Stimulated activated CD8-positive, alpha-beta memory T cell treated with anti-CD3 and anti-CD28 coated beads, Interleukin-2, amount 100 ng/mL, for 1 hour (primary cell): ENCODE measurements at places on chromosomes 5 and 9.
A peak's percentile ranks its signal among the peaks of the same experiment; 100 is the strongest.

DNA sequence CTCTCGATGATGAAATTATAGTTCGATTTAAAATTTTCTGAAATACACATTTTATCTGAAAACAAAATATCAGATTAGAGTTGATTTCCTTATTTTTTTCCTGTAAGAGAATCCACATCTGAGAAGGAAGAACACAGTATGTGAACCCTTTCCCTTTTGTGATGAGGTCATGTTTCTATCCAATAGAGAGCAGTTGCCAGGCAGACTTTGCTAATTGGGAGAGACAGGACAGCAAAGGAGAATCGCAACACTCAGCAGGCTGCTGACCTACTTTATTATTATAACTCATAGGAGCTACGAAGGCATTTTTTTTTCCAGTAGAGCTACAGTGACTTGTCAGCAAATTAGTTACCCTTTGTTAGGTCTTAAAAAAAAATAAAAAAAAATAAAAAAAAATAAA, 242.1 kb downstream of the HCN1 start:
- no peak for DNase-seq

DNA sequence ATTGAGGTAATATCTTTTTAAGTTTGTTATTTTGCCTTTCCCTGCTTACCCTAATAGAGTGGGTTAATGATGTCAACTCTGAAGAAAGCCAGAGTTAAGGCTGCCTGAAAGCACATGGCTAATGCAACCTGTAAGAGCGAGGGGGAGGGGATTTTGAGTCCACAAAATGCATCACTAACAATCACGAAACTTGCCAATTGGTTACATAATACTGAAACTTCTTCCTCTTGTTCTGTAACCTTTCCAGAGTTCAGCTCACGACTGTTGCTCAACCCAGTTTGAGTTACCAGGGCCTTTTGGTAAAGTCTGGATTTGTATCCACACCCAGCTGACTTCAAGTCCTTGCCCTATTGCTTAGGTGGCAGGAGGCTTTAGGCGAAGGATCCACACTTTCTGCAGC, 308.8 kb downstream of the EFNA5 start:
- DNase-seq, result no peak

DNA sequence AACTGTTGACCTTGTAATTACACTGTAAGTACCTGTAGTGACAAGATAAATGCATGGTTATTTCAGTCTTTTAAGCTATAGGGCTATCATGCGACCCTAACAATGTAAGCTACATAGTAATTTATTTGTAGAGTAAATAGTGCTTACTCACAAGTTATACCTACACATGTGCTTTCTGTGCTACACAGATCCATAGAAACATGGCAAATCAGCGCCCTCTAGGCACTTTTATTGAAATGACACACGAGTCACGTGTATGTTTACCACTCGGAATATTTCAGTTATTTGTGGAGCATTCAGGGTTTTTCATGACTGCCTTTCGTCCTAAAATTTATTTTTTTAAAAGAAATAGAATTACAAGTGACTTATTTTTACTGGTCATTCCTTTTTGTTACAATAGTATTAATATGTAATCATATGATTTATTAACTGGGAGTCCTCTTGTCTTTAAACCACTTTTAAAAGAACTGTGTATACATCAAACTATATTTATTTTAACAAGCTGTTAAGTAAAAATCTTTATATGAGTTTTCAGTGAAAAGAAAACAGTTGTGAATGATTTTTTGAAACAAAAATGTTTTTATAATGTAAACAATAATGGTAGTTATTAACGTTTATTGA, 1242.3 kb upstream of the WWC1 start:
- no peak for DNase-seq

GRCh38 chr5:111627862-111628261, 115.5 kb upstream of the STARD4 start:
- DNase-seq, result no peak

GRCh38 chr5:37248970-37249814, at the start of gene CPLANE1:
CPLANE1 (minus strand) TSS chr5:37249376; CDS start chr5:37247698, 1,678 bp downstream.
- DNase-seq, result peak; percentile 14

GRCh38 chr9:111621895-111622480, 9.1 kb upstream of the DNAJC25 start:
- peak; percentile 8 for DNase-seq

DNA sequence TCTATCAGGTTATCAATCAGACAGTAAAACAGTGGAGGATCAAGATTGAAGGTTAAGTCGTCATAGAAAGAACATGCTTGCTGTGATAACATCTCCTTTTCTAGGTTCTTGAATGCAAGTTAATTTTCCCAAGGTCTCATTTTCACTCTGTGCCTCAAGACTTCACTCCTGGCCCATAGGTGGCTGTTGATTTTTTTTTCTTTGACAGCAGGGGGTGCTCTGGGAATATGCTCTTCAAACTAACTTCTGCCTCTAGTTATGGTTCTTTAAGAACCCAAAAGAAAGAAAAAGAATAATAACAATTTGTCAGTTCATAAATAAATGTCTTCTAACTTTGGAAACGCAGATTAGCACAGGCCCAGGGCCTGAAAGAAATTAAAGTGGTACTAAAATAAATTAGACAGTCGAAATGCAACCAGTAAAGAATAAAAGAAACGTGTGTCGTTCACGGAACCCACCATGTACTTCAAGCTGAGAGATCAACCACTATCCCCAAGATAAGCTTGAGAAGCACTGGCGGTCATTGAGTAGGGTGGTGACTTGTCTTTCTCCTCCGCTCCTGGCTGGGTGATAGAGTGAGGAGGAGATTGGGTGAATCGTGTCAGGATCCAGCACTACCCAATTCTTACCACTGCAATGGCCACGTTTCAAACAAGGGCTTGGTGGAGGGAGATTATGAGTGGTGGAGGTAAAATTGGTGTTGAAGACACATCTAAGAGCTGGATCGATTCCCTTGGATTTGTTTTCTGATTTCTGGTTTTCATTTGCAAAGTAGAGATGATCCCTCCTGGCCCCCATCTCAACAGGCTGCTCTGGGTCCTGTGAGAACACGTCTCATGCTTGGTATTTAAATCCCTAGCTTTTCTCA, 93.4 kb upstream of the IRX4 start:
- DNase-seq, result no peak

DNA sequence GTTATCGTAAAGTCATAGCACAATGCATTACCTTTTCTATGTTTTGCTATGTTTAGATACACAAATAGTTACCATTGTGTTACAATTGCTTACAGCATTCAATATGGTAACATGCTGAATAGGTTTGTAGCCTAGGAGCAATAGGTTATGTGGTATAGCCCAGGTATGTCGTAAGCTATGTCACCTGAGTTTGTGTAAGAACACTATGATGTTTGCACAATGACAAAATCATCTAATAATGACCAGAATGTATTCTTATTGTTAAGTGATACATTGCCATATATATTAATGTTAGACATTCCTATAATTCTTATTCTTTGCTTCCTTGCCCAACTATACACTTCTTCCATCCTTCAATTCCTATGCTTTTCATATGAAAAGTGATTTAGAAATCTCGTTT, 18.2 kb upstream of the DAB2 start:
- no peak for DNase-seq

- no peak for DNase-seq
These were observed 110.8 kb downstream of the LHFPL2 start for GRCh38 chr5:78537821-78538220.

GRCh38 chr5:158133369-158133768, 274.4 kb upstream of the CLINT1 start:
- no peak for DNase-seq

GRCh38 chr9:136170006-136170901, 34.7 kb downstream of the LHX3 start:
- no peak for DNase-seq

DNA sequence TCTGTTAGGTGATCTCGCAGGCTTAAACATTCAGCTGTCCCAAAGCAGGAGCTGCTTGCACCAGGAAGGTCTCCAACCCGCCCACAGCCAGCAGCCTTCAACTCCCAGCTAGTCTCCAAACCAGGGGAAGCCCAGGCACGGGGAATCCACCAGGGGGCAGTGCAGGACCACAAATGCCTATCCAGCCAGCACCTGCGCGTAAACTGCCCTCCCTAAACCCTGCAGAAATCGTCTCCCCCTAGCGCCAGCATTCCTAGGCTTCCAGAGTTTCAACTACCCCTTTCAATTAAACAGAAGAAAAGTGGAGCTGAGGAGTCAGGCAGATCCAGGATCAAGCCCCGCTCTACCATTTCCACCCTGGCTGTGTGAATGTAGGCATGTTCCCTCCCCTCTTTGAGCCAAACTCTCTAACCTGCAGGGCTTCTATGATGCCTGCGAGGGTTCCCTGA, 72.0 kb downstream of the HRH2 start:
- DNase-seq, result peak; percentile 80

DNA sequence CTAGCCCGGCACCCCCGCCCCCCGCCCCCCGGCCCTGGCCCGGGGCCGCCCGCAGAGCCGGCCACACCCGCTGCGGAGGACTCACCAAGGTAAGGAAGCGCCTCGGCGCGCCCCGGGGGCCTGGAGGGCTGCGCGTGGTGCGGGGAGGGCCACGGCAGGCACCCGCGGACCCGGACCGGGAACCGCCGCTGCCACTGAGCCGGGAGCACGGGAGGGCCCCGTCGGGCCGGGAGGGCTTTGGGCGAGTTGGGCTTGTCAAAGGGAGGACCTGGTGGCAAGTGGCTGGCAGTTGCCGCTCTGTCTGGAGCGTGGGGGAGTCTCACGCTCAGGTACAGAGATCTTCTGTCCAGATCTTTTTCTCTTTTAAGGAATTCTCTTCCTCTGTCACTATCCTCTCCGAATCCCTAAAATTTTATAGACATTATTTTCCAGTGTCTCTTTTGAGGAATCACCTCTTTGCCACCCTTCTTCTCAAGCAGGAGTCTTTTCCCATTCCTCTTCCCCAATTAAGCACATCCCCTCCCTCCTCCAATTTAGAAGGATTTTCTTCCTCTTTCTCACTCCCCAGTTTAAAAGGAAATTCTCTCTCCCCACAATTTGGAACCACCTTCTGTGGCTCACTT, 11.3 kb upstream of the LHX2 start:
- DNase-seq, result no peak

GRCh38 chr9:38017885-38018186, 51.2 kb downstream of the SHB start:
- DNase-seq, result no peak

GRCh38 chr9:76891874-76892273, 14.0 kb downstream of the PRUNE2 start:
- no peak for DNase-seq

- no peak for DNase-seq
These were observed 446.9 kb upstream of the CLINT1 start for GRCh38 chr5:158305861-158306260.

- DNase-seq, result no peak
These were observed 179.0 kb downstream of the EBF1 start for GRCh38 chr5:158920736-158921135.

DNA sequence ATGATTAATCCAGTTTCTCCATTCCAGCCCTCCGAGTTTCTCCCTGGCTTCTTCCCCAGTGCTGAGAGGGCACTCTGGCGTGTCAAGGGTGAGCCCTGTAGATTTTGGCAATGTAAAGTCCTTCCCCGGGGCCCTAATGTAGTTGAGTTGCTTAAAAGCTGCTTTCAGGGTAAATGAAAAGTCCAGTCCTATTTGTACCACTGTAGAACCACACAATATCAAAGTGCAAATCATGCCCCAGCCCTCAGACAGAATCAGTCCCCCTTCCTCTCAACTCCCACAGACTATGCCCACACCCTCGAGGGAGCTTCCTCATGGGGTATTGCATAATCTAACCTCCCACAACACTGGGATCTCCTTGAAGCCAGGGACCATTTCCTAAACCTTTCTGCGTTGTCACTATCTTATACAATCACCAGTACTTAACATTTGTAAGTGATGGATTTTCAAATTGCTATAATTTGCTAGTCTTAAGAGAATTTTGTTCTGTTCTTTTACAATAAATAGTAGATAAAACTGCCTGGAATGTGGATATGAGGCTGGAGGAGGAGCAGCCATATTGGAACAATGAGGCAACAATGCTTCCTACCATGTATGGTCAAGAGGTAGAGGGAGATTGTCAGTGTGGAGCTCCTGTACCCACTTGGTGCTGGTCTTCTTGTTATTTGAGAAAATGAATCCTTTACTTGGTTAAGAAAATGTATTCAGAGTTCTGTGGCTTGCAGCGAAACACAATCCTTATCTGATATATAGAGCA, 34.4 kb downstream of the ZNF366 start:
- no peak for DNase-seq

DNA sequence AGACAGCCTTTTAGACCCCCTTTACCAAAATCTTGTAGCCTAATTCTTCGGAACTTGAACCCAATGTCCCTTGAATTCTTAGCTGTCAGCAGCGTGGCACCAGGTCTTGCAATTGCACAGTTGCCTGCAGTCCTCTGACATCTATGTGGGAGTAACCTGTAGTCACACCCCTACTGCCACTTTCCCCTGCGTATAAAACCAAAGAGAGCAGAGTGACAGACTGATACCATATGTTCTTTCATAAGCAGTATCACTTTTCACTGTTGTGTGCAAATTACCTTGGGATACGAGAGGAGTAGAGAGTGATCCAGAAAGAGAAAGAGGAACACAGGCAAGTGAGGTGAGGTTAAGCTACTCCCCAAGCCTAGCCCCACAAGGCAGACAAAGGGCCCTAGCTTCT, 364.3 kb upstream of the ADAMTSL1 start:
- no peak for DNase-seq

DNA sequence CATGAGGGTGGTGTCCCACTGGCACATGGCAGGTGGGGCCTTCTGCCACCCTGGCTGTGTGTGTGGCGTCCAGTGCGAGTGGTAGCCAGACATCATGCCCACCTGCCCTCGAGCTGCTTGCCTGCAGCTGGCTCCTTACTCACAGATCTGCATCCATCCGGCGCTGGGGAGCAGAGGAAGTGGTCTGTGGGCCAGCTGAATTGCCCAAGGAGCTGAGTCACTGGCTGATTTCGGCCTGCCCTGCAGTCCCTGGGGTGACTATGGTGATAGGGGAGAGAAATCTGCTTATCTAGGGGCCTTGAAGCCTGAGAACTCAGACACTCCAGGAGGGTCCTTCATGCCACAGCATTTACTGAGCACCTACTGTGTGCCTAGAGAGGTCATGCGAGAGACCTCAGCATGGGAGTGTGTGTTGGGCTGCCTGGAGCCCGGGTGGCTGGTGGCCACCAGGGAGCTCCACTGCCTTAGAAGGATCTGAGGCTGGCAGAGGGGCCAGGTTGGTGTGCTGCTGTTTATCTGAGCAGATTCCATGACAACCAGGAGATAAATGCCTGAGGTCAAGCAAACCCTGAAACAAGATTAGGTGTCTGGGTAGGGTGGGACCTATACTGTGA, 57.1 kb downstream of the SLC22A5 start:
- DNase-seq, result no peak

DNA sequence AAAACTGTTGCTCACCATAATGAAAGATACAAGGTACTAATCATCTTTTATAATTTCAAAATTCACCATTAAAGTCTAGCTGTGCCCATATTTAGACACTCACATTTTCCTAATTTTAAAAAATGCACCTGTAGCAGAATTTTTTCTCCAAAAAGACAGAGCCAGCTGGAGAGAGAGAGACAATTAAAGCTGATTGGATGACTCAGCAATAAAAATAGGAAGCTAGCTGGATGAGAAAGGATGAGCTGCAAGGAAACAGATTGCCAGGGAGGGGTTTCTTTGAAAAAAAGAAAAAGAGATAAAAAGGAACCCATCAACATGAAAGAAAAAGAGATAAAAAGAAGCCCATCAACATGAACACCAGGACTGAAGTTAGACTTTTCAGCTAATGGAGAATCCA, 73.8 kb downstream of the HCN1 start:
- no peak for DNase-seq
